Amniotic epithelial cell (primary cell): ENCODE measurements at places on chromosomes 3 and 15.
A peak's percentile ranks its signal among the peaks of the same experiment; 100 is the strongest.

DNA sequence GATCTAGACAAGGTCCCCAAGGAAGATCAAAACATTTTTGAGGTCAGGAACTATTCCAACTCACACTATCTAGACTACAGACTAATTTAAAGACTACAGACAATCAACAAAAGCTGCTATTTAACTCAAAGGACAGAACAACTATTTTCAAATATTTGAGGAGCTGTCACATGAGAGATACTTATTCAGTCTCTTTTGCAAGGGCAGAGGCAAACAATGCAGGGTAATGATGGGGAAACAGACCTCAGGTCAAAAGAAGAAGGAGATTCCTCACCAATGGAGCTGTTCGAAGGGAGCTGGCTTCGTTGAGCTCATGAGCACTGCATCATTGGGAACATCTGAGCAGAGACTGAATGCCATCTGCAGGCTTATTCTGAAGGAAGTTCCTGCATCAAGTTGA is 231.9 kb downstream of the DTWD1 start:
- no peak for DNase-seq

DNA sequence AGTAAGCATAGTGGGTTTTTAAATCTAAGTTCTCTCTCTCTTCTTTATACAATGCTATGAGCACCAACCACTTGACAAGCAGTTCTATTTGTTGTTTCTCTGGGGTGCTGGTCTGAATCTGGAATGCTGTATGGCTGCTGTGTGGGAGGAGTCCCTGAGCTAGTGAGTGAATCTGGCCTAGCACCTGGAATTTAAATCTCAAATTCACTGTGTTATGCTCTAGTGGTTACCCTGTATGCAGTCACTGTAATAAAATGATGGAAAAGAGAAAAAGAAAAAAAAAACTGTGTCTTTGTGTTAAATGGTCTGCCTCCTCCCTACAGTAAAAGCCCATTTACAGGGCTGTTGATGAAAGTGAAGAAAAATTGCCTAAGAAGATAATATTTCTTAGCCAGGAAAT is 155.0 kb downstream of the ATP8B4 start:
- peak; percentile 72 for DNase-seq

GRCh38 chr15:100663915-100664281 is 61.5 kb downstream of the ASB7 start:
- peak; percentile 70 for DNase-seq

GRCh38 chr3:111072031-111072921 is 660 bp downstream of the NECTIN3 start:
- DNase-seq: peak; percentile 27

DNA sequence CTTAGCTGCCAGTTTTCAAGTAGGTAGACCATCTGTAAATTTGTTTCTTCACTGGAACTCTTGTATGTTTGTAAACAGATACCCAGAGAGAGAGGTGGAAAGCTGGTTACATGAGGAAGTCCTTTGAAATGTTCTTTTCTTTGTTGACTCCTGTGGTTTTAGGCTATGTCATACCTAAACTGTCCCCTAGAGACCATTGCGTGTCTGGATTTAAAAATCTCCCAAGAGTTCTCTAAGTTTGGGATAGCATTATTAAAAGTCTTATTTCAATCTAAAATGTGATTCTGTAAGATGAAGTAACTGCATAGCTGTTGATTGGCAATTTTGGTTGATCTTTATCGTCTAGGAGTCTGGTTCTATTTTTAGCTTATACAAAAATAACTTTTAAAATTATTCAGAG is 127.2 kb downstream of the GHSR start:
- DNase-seq: peak; percentile 38

DNA sequence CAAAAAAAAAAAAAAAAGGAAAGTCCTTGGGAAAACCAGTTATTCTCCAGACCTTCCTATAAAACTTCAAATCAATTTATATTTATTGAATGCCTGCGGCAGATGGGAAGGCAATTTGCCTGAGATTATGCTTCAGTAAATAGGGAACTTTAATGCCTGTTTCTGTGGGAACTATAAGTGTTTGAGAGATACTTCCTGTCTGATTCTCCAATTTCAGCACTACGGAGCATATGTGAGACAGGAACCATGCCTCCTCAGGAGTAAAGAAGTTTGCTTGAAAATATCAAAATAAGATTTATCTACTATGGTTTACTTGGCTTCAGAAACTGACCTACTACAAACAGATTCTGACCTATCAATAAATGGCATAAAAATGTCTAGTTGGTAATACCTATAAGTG is 135.5 kb downstream of the CBLB start:
- no peak for DNase-seq

DNA sequence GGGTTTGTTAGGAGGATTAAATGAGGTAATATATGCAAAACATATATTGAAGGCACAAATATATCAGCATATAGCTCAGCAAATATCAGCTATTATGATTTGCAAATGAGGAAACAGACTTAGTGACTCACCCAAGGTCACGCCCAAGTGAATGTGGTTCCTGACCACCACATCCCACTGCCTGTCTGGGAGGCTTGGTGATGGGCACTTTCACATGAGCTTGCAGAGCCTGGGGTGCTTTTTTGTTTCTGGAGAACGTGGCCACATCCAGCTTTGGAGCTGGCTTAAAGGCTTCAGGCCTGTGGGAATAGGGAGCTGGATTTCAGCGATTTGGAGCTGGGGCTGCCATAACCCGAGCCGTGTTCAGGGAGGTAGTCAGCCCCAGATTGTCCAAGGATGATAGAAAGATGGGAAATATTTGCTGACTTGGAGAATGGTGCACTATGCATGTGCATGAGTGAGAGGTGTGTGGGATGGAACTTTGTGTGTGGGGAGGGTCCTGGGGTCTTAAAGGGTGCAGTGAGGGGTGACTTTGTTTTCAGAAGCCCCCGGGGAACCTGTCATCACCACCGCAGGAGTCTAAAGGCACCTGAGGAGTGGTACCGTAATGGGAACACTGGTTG is 12.0 kb upstream of the FGD5 start:
- DNase-seq: peak; percentile 35

DNA sequence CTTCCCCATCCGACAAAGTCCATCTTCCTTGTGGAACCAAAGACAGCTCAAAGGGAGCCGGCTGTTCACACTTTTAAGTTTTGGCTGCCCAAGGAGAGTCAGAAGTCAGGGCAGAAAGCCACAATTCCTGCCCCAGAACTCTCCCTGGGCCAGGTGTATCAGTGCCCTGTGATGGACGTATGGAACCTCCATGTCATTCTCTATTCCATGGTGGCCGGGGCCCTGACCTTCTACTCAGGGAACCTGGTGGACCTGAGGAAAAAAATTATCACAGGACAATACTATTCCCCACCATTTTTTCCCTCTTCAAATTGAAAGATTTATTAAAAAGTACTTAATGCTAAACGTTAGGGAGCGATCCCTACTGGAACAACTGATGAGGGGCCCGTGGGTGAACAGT is 66.6 kb downstream of the HMCES start:
- no peak for DNase-seq

GRCh38 chr3:197258168-197258755 is 40.1 kb downstream of the DLG1 start:
- DNase-seq: no peak

DNA sequence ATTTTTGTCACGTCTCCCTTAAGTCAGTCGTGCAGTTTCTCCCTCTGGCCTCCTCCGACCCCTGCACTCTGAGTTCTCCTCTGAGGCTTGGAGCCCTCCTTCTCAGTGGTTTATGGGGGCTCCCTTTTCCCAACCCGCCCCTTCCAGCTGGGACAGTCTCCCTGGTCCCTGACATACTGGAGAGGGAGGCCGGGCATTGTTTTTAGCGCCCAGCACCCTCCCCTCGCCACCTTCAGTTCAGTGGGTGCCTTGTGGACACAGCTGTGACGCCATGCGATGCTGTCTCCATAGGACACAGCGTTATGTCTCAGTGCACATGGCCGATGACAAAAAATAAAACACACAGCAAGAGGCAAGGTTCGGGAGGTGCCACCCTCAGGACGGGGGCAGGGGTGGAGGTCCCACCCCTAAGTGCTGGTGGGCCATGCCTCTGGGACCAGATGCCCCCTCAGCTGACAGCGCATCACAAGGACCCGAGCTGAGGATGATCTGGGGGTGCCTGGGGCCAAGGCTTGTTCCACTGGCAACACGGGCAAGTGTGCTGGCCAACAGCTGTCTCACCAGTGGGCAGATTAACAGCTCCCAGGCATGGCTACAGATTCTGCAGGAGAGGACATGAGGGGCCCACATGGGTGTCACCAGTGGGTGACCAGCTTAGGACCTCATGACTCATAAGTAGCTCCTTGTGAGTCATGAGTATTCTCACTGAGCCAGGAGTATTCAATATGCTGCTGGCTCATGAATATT is 81.6 kb downstream of the PLXNA1 start:
- no peak for DNase-seq

- DNase-seq: no peak
These were observed 348.7 kb downstream of the ZIC1 start for GRCh38 chr3:147757866-147758265.

DNA sequence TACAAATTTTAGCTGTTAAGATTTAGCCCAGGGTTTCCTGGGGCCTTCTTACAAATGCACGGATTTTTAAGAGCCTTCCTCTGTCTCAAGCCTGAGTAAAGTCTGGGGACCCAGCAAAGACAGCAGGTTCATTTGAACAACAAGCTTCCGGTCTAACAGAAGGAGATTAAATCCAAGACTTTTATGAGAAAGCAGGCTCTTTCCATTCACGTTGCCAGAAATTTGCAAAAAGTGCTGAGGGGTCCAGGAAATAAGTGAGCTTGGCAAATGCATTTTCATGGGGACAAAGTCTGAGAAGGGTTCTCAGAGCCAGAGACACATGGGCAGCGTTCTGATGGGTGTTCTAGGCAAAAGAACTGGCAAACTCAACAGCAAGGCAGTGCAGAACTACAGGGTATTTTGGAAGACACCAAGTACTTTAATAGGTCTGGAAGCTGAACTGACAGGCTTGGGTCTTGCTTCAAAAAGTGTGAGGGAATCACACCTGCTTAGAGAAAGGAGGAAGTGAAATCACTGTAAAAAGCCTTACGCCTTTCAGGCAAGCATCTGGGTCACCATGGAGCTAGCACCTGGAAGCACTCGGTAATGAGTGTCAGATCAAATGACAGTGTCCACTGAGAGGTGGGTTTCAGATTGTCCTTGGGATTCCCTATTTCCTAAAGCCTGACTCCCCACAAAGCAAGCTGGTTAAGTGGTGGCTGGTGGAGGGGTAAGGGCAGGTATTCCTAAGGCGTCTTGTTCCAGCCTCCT is 115.8 kb upstream of the ARHGEF3 start:
- DNase-seq: no peak

DNA sequence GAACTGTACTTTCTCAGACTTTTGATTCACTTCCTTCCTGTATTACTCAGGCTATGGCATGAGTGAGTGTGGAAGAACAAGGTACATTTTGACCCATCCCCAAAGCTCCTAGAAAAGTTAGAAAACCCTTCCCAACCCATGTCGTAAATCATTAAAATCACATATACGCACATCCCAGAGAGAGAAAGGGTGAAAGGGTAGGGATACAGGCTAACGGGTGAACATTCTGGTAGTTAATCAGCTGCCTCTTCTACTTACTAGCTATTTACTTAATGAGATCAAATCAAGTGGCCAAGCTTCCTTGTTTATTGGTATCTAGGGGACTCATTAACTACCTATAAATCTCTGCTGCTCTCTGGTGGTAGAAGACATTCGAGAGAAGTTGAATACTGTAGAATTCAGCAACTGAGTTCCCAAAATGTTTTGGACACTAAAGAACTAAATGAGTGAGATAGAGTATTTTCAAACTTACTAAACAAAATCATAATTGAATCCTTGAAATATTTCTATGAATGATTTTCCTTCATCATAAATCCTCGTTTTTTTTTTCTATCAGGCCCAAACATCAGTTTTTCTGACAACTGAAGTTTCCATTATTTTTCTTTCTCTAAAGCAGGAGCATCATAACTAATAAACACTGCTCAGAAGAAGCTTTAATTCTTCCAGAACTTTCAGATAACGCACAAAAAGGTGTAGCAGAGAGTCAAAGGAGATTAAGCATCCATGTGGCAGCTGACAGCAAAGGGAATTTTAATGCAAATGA is 124.2 kb downstream of the IMPG2 start:
- peak; percentile 65 for DNase-seq

DNA sequence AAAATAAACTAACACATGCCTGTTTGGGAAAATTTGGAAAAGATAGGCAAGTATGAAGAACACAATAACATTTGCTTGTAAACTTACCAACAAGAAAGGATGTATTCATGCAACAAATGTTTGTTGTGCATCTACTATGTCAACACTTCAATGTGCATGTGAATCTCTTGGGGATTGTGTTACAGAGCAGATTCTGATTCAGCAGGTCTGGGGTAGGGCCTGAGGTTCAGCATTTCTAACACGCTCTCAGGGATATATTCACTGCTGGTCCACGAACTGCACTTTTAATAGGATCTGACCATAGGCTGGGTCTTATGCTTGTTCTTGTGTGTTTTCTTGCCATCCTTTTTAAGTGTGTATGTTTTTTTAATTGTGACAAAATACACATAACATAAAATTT is 11.8 kb downstream of the GPD1L start:
- DNase-seq: no peak

DNA sequence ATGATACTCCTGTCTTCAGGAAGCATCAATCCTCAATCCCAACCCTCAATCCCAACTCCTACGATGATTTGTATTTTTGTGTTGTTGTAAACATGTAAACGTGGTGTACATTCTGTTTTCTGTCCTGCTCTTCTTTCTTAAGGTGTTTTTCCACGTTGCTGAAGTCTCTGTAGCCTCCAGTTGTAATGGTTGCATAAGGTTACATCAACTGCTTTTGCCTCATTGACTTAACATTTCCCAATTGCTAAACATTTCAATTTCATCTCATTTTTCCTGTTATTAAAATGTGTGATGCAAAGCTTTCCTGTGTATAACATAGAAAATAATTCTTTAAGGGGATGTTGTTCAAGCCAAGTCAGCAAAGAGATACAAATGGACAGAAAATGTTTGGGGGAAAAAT is 33.4 kb downstream of the HRH1 start:
- DNase-seq: no peak

GRCh38 chr15:73952913-73953750 is 26.9 kb downstream of the LOXL1 start:
- no peak for DNase-seq

GRCh38 chr15:79197285-79197684 is 85.2 kb upstream of the ANKRD34C start:
- DNase-seq: no peak

DNA sequence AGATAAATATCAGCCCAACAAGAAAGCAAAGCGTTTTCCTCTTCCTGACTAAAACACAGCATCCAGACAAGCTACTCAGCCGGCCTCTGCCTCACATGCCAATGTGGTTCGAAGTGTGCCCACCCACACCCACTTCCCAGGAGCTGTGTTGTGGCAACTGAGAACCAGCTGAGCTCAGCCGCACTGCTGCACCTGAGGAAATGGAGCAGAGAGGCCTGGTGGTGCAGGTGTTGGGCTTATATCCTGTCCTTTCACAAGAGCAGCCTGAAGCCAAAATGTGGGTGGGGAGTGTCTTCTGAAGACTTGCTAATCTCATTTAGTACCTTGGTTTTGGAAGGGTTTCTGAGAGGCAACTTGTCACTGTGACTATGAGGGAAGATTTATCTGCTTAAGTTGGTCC is 23.0 kb upstream of the RETNLB start:
- no peak for DNase-seq

DNA sequence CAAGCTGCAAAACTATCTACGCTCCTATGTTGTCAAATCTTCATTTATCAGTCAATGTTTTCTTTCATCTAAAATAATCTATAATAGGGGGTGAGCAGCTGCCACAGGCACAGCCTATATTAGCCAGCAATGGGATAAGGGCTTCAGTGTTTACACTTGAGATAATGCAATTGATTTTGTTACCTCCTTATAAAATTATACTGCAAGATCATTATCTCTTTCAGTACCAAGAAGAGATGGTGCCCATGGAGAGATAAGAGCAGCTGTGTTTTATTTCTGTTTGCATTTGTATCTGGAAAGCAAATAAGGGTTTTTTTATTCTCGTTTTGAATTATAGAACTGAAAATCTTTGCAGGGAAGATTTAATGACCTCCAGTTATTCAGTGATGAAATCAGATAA is 68.9 kb downstream of the PLD1 start:
- DNase-seq: no peak
